ENCODE measurements at places on chromosomes 13 and 19.

- no peak for DNase-seq
These were observed 21.2 kb upstream of the CPB2 start for GRCh38 chr13:46126056-46126455.

DNA sequence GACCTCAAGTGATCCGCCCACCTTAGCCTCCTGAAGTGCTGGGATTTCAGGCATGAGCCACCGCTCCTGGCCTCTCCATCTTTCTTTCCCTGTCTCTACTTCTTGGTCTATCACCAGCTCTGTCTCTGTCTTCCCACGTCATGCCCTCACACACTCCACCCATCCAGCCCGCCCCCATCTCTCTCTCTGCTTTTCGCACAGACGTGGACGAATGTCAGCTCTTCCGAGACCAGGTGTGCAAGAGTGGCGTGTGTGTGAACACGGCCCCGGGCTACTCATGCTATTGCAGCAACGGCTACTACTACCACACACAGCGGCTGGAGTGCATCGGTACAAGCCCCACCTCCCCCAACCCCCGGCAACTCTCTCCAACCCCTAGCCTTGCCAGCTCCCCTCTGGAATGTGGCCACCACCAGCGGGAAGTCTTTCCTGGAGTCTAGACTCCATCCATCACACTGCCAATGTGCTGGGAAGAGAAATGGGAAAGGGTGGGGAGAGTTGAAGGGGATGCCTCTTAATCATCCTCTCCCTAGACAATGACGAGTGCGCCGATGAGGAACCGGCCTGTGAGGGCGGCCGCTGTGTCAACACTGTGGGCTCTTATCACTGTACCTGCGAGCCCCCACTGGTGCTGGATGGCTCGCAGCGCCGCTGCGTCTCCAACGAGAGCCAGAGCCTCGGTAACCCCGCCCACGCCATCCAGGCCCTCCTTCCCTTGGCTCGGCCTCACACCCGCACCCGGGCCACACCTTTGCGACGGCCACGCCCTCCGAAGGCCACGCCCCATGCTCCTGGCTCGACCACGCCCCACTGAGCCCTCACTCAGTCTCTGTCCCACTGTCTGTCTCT, 22.5 kb downstream of the LTBP4 start:
- DNase-seq = no peak

DNA sequence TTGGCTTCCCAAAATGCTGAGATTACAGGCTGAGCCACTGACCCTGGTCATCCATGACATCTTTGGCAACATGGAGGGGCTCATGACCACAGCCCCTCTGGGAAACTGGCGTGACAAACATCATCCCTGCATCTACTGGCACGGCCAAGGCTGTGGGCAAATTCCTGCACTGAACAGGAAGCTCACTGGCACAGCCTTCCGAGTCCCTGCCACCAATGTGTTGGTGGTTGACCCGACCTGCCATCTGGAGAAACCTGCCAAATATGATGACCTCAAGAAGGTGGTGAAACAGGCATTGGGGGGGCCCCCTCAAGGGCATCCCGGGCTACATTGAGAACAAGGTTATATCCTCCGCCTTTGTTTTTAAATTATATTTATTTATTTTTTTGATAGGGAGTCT, 8.9 kb upstream of the ACP5 start:
- DNase-seq = no peak

DNA sequence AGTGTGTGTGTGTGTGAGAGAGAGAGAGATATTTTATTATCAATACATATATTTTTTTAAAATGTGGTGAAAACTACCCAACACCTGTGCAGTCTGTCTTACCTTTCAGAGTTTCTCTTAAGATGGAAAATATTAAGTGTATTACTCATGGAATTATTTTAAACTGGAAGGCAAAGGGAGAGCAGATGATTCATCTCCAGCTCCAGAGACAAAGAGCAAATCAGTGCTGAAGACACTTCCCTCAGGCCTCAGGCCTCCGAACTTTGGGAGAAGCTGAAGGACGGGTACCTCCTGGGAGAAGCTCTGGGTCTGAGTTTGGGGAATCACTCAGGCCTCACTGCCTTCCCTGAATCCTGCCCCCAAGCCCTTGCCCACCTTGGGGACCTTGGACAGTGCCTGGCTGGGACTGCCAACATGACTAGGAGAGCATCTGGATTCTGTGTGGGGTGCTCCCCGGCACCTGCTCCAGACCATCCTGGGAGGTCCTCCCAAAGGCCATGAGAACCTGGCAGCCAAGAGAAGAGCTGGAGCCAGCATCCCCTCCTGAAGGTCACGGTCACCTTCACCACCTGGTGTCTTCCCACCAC, 170.4 kb upstream of the UBL3 start:
- no peak for DNase-seq

DNA sequence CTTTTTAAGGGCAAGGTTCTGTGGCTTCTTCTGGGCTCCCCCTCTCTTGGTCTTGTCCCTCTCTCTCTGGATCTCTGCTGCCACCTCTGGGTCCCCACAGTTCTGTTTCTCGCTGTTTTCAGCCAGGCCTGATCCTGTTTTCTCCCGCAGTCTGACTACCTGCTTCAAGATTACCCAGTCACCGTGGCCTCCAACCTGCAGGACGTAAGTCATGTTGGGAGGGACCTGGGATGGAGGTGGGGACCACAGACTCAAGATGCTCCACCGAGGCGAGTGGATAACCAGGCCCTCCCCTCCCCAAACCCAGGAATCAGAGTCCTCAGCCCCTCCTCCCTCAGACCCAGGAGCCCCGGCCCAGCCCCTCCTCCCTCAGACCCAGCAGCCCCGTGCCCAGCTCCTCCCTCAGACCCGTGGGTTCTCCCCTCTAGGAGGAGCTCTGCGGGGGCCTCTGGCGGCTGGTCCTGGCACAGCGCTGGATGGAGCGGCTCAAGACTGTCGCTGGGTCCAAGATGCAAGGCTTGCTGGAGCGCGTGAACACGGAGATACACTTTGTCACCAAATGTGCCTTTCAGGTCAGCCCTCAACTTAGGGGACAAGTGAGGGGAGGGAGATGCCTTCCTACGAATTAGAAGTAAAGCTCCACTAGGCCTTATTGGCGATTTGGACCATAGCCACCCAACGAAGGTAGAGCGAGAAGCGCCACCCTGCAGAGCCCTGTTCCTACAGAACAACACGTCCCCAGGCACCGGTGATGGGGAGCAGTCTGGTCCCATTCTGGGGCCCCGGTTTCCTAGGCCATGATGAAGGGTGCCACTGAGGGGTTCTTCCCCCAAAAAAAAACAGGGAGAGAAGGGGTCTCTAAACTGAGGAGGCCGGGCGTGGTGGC, 2.2 kb downstream of the FLT3LG start:
- DNase-seq = no peak

DNA sequence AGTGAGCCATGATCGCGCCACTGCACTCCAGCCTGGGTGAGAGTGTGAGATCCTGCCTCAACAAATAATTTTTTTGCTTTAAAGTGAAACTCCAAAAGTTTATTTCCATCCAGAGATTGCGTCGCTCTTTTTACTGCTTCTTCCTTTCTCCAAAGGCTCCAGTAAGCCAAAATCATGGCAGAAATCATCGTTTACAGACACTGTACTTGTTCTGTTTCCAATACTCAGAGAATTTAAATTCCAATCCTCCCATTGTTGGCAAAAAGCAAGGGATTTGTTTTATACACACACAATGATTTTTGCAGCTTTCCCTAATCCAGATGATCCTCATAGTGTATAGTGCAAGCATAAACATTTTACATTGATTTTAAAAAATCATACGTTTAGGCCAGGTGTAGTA, 15.3 kb downstream of the FBXO27 start:
- DNase-seq = no peak

- no peak for DNase-seq
These were observed 411.2 kb downstream of the FGF9 start for GRCh38 chr13:22082030-22082429.

GRCh38 chr13:34303346-34303745, 485.4 kb downstream of the RFC3 start:
- no peak for DNase-seq

GRCh38 chr19:10809651-10810285, 26.2 kb downstream of the TMED1 start:
- no peak for DNase-seq

DNA sequence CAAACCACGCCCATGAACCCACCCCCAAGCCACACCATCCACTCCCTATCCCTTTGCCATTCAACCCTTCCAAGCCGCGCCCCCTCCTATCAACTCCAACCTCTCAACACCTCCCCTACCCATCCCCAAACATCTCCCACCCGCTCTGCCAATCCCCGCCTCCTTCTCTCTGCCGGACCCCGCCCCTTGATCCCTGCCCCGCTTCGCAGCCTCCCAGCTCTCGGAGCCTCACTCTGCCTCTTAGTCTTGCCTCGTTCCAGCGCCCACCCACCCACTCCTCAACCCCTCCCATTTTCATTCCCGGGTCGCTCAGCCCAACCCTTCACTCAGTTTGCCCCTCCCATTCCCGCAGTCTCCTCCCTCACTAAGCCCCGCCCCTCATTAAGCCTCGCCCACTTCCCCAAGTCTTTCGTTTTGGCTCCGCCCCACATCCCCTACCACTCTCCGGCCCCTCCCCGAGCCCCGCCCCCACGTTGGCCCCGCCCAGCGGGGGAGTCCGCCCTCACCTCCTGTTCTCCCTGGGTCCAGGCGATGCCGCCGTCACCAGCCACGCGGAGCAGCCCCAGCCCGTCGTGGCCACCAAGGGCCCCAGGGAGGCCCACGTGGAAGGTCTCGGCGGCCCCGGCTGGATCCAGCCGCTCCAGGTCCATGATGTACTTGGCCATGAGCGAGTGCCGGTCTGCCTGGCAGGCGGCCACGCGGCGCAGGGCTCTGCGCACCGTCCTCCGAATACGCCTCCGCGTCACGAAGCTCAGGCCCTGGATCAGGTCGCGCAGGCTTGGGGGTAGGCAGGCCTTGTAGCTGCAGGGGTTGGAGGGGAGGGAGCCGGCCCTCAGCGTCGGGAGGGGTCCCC, 5.7 kb downstream of the JAK3 start:
- no peak for DNase-seq

GRCh38 chr19:459724-460511, 915 bp downstream of the SHC2 start:
- DNase-seq = no peak

DNA sequence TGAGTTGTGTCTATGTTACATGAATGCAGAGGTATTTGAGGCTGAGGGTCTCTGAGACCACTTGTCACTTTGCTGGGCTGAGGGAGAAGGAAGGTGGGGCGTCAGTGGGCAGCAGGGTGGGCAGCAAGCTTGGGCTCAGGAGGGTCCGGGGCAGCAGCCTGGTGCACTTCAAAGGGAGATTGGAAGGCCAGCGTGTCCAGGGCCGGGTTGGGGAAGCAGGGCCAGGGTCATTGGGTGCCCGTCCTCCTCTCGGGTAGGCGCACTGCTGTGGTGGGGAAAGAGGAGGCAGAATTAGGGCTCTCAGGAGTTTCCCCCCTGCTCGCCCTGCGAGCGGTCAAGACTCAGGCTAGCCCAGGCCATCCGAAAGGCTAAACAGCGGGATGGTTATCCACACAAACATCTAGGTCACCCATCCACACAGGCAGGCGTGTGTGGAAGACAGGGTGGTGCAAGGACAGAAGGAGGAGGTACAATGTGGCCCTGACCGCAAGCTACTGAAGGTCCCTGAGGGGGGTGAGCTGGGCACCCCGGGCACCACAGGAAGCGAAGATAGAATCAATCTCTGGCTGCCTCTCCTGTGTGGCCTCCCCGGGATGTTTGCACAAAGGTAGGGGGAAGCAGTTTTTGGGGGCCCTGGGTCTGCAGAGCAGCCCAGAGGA, 37.7 kb downstream of the MYO9B start:
- DNase-seq = no peak

DNA sequence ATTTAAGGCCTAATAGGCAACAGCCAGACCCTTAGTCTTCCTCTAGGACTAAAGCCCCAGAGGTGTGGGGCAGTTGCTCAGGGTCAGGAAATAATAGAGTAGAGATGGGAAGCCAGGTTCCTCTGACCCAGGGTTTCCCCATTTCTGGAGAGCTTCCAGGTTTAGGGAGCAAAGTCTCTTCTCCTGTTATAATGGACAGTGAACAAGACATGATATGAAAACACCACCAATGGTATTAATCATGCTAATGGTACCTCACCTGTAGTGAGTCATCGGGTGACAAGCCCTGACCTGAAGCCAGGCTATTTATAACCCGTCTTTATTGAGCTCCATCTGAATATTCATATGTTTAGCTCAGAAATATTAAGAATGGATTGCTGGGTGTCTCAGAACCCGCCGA, 24.6 kb downstream of the BICRA start:
- no peak for DNase-seq

DNA sequence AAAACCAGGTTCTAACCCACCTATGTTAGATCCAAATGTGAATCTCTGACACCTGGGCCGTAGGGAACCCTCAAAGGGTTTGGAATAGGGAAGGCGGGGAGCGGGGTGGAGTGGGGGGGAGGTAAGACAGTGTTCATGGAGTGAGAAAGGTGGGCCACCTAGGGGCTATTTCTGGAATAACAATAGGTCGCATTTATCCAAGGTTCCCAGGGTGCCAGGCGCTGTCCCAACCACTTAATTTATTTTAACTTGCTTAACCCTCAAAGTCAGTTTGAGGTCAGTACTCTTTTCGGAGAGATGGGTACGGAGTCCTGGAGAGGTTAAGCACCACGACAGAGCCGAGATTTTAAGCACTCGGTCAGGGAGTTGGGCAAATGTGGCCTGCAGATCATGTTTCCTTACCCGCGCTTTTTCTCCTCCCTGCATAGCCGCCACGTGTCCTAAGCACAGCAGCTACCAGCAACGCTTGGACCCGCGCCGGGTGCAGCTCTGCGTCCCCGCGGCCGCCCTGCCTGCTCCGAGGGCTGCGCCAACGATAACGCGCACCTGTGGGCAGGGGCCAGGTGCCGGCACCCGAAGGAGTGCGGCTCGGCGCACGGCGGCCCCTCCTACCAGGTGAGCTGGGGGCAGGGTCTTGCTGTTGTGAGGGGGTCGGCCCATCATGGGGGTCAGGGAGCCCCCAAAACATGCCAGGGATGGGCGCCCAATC, 25.0 kb upstream of the FXYD3 start:
- no peak for DNase-seq

DNA sequence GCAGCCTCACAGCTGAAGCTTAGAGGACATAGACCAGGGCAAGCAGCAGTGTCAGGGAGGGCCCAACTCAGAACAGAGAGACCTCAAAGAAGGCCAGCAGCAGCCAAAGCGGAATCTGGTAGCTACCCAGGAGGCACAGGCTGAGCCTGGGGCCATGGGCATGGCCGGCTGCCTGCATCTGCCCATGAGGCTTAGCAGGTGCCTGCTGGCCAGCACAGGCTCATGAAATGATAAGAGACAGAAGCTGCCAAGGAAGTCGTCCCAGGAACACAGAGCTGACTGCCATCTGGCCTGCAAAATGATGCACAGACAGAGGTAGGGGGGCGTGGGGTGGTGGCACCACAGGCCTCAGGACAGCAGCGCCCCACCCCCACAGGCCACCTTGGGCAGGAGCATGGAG, 29.2 kb downstream of the TUBA3C start:
- no peak for DNase-seq

DNA sequence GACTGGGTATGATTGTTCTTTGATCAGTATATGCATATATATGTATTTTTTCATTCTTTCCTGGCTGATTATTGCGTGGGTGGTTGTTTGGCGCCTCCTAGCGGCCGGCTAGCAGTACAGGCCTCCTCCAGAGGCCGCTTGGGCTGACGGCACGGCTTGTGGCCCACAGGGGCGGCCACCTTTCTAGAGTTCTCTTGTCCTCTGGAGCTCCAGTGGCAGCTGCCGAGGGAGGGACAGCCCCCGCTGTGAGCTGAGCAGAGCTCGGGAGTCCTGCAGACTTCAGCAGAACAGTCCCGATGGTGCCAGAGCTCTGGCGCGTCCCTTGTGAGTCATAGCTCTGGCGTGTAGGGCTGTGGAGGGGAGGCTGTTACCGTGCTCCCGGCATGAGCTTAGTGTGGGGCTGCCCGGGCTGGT, 22.5 kb upstream of the ZNF429 start:
- DNase-seq = peak; percentile 14
